ENCODE measurements at places on chromosomes 2 and 18. TPM values are rescaled to one million over a fixed set of nuclear protein-coding genes. Genes with fewer than 3 reads are reported as not detected.

The RIT2 gene
- total RNA-seq, result not detected

DNA sequence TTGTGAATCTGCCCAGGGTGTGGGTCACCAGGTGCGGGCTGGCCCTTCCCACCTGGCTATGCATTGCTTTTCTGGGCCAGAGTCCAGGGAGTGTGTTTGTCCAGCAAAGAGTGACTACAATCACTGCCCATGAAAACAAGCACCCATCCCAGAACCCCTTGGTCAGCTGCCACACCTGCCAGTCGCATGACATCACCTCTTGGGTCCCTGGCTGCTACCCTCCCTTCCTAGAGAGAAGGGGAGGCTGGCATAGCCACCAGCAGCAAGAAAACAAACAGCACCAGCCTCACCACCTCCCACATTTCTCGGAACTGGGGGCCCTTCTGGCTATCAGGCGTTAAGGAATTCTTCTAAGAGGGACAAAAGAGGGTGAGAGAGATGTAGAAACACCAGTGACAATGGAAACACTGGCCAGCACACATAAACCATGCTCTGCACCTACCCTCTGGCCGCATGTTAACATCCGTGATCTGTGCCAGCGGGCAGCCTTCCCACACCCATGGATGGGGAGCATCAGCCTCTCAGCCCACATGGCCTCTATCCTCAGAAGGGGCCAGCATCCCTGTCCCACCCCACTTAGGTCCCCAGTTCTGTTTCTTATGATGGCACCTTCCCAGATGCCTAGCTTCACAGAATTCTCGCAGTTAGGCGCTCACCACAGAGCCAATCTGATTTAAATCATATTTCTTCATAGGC, 109.7 kb upstream of the GLI2 start:
- DNase-seq, result no peak

- DNase-seq, result no peak
These were observed 2.8 kb downstream of the TRPM8 start for GRCh38 chr2:233919938-233920337.

- DNase-seq, result no peak
These were observed 23.8 kb downstream of the ABCB11 start for GRCh38 chr2:169007356-169007755.

The B3GNT7 gene
- total RNA-seq, result 9.1 TPM

DNA sequence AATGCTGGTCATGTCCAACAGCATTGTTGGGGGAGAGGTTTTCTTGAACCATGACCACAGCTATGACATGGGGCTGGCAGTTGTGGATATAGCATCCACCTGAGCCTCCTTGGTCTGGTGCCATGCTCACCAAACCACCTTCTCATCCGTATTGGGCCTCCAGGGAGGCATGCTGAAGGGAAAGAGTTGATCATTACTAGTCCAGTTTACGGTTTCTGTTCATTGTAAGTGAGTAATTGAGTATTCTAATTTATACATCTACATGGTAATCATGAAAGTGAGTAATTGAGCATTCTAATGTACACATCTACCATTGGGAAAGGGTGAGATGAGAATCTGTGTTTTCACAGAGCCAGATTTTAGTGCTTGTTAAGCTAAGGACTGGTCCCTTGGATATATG, 6.8 kb downstream of the TMEM87B start:
- DNase-seq, result no peak

The RTP5 gene
- not detected for total RNA-seq

DNA sequence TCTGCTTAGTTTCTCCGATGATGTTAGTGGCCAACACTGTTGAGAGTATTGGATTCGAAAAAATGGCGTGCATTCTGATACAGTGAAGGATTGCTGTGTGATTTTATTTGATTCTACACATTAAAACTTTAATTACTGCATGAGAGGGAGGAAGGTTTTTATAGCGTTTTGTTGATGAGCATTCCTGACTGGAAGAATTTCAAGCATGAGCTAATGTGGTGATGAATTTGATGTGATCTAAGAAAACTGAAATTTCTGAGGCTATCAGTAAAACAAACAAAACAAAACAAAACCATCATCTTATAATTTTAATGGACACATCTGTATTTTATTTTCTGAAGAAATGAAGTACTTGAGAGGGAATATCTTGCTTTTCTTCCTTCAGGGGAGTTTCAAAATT, 59.6 kb downstream of the ITGB6 start:
- no peak for DNase-seq
